ENCODE measurements at places on chromosomes 13 and 19.

DNA sequence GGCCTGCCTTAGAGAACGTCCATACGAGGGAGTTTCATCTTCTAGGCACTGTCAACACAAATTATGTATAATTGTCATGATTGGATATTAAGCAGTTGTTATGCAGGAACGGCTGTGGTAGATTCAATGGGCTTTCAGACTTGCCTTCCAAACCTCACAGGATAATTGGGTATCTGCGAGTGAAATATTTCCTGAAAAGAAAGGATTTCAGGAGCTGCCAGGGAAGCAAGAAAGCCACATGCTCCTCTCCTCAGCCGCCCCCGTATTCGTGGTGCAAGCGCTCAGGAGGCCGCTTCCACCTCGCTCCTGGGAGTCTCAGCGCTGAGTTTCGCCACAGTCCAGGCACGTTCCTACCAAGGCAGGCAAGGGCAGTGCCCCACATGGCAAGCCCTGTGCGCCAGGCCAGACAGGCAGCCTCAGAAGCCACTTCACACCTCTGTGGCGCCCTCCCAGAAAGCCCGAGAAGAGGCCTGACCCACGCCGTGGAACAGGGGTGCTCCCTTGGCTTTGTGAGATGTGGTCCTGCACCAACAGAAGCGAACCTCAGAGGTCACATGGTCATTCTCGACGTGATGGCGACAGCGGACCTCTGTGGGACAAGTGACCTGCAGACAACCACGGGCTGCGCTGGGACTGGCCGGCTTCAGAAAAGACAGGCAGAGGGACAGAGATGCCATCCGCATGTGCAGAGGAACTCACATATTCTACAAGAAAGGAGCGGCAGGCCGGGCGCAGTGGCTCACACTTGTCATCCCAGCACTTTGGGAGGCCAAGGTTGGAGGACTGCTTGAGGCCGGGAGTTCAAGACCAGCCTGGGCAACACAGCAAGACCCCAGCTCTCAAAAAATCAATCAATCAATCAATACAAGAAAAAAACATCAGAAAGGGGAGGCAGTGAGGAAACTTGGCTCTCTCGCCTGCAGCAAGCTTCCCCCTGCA is 41.4 kb downstream of the CEBPG start:
- DNase-seq = no peak

DNA sequence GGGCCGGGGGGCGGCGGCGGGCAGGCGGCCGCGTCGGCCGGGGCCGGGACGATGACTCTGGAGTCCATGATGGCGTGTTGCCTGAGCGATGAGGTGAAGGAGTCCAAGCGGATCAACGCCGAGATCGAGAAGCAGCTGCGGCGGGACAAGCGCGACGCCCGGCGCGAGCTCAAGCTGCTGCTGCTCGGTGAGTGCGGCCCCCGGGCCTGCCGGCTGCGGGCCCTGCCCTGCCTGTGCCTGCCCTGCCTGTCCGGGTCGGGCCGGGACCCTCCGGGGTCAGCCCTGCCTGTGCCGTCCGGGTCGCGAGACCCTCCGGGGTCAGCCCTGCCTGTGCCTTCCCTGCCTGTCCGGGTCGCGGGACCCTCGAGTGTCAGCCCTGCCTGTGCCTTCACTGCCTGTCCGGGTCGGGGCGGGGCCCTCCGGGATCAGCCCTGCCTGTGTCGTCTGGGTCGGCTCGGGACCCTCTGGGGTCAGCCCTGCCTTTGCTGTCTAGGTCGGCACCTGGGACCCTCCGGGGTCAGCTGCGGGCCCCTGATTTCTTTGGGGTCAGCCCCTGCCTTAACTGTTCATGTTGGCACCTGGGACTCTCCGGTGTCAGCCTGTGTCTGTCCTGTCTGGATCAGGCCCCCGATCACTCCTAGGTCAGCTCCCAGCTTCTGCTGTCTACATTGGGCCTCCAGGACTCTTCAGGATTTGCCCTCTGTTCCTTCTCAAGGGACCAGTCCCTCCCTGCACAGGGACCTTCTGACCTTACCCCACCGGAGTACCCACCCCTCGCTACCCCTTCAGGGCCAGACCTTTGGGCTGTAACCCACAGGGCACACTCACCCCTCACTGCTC is 659 bp downstream of the GNA11 start:
- DNase-seq = peak; percentile 11

GRCh38 chr13:43983373-43983772 is 103.7 kb downstream of the LACC1 start:
- no peak for DNase-seq

DNA sequence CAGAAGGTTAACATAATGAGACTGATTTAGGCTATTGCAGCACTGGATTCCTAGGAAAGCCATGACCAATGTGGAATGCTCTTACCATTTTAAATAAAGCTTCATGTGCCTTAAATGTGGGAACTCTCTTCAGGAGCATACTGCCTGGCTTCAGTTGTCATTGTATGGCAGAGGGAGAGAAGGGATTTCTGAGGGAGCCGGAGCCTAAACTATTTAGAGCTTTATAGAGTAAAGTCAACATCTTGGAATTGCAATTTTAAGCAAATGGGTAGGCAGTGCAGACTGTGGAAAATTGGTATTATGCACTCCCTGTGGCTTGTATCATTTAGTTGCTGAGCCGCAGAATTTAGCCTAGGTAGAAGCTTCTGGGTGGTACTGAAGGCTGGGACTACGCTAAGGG is 2041.4 kb downstream of the PCDH9 start:
- DNase-seq = no peak

DNA sequence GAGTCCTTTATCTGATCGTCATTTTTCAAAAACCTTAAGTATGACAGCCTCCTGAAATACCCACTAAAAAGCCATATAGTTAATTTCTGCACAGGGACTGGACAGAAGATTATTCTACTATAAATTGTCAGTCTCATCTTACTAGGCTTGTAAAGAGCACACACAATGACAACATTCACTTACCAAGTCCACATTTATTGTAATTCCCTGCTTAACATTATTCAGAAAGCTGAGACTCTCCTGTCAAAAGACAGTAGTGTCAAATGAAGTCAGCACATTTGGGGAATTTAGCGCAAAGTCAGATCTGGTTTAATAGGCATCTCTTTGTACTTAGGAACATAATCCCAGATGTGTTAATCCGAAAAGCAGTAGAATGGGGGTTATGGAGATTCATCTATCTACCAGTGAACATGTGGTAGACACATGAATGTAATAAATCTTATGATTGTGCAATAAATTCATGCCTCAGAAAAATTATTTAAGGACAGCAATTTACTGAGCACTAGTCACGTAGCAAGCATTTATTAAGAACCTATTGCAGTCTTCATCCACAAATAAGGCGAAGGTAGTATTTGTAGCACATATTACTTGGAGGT is 224.6 kb upstream of the GPC6 start:
- no peak for DNase-seq

DNA sequence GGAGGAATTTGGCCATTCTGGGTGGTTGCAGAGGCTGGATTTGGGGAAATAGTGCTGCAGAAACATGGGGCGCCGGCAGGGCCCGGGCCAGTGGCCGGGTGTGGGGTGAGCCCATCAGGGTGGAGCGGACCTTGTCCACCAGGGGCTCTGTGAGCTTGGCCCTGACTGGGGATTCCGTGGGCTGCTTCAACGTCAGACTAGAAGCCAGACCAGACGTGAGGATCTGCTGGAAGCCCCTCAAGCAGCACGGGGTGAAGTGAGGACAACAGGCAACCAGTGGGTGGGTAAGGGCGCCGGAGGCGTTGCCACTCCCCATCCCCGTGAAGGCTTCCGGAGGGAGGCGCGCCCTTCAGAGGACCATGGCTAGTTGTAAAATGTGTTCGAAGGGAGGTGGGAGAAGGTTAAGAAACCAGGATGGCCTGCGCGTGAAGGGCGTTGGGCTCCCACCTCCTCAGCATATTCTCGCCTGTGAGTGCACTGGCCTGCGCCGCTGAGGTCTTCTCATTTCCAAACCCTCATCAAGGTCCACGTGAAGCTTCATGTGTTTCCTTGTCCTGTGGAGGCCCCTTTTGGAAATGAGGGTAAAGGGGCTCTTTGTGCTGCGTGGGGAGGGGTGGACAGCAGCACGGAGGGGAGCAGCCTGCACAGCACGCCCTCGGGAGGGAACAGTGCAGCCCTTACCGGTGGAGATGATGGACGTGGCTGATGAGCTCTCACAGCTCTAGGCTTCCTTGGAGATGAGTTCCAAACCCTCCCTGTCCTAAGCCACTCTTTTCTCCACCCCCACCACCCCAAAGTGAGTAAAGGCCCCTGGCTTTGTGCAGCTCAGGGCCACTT is 8.3 kb downstream of the TEX29 start:
- no peak for DNase-seq

- no peak for DNase-seq
These were observed 60.5 kb downstream of the CCNE1 start for GRCh38 chr19:29872224-29872731.

GRCh38 chr13:80342471-80343371 is 1.8 kb upstream of the SPRY2 start:
- DNase-seq = peak; percentile 67

DNA sequence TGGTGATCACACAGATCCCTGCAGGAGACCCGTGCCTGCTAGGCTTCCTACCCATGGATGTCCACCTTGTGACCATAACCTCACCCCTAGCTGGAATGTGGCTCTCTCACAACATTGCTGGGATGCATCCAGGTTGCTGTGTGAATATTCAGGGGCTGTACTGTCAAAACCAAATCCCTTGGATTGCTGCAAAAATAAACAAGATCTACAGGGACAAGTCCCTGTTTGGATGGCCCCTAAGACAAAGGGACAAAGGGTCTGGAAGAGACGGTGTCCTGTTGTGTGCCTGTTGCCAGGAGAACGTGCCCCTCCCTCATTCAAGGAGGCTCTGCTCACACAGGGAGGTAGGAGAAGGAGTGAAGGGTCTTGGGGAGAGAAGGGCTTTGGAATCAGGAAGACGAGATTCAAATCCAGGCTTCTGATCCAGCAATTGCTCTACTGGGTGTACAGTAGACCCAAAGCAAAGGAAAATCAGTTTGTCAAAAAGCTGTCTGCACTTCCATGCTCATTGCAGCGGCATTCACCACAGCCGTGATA is 89.2 kb upstream of the WASF3 start:
- no peak for DNase-seq

DNA sequence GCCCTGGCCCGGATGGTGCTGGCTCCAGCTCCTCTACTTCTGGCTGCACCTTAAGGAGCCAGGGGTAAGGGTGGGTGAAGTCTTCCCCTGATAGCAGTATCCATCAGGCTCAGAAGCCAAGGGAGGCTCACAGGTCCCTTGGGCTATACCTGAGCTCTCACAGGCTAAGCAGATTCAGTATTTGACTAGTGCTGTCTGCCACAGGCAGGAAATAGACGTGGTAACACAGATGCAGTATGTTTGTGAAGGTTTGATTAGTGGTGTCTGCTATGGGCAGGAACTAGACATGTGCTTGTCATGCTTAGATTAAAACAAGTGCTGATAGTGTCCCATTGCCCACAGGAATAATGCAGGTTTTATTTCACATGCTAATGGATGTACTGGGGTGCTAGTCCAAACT is 4.0 kb downstream of the SYT5 start:
- DNase-seq = no peak

- no peak for DNase-seq
These were observed 89.9 kb upstream of the MAB21L1 start for GRCh38 chr13:35566340-35566739.

GRCh38 chr13:43864921-43865320 is 14.6 kb downstream of the CCDC122 start:
- DNase-seq = no peak

All from HFFc6 (cell line).